GM23248 (cell line): ENCODE measurements at places on chromosomes 4 and X.

DNA sequence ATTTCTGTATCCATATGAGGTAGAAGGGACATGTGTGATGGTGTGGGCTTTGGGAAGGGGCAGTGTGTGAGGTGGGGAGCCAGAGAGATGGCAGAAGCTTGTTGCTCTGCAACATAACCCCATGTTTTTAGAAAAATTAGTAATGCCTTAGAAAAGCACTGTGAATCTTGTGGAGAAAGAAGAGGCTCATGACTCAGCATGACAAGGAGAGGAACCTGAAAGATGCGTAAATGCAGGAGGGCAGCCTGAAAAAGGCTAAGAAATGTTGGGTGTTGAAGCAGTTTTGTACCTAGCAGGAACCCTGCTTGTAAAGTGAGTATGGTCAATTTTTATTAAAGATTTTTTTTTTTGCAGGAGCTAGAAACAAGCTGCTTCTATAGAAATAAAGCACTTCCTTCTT lies 59.8 kb downstream of the ARSJ start:
- peak; percentile 55 for DNase-seq

GRCh38 chr4:47213106-47213505 lies 181.7 kb downstream of the GABRB1 start:
- DNase-seq: no peak

GRCh38 chr4:120829113-120829831 lies 93.3 kb downstream of the PRDM5 start:
- no peak for DNase-seq

- DNase-seq: no peak
Observed at GRCh38 chrX:131783555-131784308, 239.4 kb upstream of the STK26 start.

DNA sequence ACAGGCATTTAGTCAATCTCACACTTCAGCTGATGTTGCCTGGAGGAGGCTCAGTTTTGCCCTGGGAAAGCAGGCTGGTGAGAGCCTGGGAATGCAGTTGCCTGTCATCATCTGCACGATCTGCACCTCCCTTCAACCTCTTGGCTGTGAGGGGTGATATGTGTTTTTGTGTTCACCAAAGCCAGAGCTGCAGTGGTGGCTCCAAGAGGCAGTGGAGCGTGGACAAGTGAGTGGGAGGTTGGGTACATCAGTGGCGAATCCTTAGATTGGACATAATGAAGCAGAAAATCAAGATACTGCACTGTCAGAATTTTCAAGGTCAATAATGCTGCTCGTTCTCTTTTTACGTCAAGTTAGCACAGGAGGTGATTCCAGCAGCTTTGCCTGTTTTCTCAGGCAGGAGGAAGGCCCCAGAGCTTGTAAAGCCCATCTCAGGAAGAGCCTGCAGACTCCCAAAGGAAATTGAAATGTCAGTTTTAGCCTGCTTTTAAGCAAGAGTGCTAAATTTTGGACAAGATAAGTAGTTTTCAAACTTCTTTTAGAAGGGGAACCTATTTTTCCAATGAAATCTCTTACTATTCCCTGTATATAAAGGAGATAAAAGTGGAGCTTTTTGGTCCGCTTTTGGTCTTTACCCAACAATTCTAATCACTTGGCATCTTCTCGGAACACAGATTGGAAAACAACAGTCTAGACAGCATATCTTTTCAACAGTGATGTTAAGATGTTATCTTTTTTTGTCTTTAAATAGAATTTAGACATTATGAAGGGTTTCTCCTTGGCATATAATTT lies 92.8 kb downstream of the FRAS1 start:
- DNase-seq: no peak

DNA sequence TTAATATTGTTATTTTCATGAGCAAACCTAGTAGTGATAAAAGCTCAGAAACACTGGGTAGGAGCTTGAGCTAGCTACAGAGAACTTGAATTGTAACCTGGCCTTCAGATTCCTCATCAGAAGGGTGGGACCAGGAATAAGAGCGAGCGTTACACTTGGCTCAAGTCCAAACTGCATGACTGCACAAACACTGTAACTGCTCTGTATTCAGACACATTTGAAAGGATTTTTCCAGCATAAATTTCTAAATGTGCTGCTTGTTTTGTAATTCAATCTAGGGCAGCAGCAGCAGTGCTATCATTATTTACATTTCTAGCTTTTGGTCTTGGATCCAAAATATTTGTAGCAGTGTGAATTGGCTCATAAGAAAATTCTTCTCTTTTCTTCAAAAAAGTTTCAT lies 133.0 kb upstream of the TMLHE start:
- DNase-seq: peak; percentile 44

GRCh38 chr4:42385516-42385915 lies 11.8 kb upstream of the SHISA3 start:
- DNase-seq: no peak

DNA sequence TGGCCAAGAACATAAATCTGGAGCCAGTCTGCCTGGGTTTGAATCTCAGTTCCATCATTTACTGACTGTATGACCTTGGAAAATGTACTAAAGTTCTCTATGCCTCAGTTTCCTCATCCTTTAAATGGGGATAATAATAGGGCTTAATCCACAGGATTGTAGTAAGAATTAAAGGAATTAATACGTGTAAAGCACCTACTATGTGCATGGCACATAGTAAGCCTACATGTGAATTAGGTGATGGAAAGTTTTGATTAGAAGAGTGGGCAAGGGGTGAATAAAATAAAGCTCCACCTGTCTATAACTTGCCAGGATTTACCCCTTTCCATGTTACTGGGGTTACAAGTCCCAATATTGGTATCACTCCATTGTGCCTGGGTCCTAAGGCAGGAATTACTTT lies 35.8 kb upstream of the IL13RA2 start:
- DNase-seq: no peak

- DNase-seq: peak; percentile 98
Observed at GRCh38 chr4:138242076-138242833, at the start of gene SLC7A11. Gene SLC7A11 (minus strand): TSS chr4:138242349. CDS start chr4:138242069, 280 bp downstream.

DNA sequence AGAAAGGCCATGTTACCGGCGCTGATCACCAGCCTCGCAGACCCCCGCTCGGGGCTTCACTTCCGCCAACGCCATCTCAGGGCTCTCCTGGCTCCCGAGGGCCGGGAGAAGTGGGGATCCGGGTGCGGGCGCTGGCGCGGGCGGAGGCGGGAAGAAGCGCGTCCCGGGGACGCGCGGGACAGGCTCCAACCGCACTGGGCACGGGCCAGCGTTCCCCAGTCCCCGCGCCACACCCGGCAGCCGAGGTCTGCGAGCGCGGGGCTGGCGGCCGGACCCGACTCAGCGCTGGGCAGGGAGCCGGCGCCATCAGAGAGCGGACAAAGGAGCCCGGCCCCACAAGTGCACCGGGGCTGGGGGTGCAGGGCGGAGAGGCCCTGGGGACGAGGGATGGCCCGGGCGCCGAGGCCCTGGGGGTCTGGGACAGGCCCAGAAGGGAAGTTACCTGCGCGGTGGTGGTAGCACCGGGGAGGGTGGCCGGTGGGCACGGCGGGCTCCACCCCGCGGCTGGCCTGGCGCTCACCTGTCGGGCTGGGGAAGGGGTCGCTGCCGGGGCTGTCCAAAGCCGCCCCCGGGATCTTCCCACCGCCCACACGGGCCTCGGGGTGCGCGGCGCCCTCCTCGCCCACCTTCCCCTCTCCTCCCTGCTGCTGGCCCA lies 449 bp downstream of the CTPS2 start:
- peak; percentile 39 for DNase-seq
